Left lung (tissue), 14 donors: ENCODE measurements at places on chromosomes 2 and 18. TPM values are rescaled to one million over a fixed set of nuclear protein-coding genes. Genes with fewer than 3 reads are reported as not detected.

DNA sequence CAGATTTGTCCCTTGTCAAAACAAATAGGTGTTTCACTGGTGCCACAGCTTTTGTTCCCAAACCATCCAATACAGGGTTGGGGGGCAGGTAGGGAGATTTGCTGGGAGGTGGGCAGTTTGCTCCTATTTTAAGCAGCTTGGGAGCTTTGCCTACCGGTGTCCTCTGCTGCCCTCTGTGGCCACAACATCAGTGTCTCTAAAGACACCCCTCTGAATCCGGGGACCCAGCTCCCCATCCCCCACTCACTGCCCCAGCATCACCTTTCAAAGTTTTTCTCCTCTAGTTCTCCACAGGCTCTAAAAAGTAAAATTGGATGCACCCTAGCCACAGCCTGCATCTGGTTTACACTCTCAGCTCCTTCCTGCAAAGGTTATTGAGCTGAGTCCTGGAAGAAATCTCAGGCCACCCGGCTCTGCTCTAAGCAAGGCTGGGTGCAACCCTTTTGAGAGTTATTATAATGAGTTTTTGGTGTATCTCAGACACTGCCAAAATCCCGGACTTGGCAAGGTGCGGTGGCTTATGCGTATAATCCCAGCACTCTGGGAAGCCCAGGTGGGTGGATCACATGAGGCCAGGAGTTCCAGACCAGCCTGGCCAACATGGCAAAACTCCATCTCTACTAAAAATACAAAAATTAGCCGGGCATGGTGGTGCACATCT is 2.9 kb upstream of the EPAS1 start:
- DNase-seq, result peak; percentile 53
- H3K4me1 ChIP-seq, result peaks cover 3% of the 10 kb centered on the region
- H3K36me3 ChIP-seq, result no peaks in the 10 kb centered on the region
- H3K27ac ChIP-seq, result no peak overlapping the region

SAG gene
- 0.21 TPM for polyA plus RNA-seq

C1D gene
- 41.7 TPM for polyA plus RNA-seq

DNA sequence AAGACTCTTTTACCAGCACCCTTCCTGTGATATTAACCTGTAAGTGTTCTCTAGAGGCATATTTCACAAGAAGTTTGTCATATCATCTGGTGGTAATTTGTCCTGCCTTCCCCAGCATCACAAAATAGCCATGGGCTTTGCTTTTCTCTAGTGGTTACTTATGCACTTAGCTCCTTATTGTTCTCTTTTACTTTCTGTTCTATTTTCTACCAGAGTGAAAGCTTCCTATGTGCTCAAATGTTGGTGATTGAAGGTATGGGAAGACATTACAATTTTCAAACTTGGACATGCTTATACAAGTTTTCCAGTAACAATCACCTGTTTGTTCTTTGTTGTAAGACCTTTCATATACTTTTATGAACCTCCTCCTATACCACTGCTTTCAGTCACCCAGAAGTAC is 87.0 kb upstream of the KCNH7 start:
- H3K27me3 ChIP-seq, result no peaks in the 10 kb centered on the region
- DNase-seq, result no peak
- no peaks in the 10 kb centered on the region for H3K4me1 ChIP-seq
- H3K27ac ChIP-seq, result no peak overlapping the region
- H3K4me3 ChIP-seq, result no peak overlapping the region

EGR4 gene
- polyA plus RNA-seq, result not detected
